C1 segment of cervical spinal cord (tissue), 14 donors: ENCODE measurements at places on chromosomes 16 and 17.

DNA sequence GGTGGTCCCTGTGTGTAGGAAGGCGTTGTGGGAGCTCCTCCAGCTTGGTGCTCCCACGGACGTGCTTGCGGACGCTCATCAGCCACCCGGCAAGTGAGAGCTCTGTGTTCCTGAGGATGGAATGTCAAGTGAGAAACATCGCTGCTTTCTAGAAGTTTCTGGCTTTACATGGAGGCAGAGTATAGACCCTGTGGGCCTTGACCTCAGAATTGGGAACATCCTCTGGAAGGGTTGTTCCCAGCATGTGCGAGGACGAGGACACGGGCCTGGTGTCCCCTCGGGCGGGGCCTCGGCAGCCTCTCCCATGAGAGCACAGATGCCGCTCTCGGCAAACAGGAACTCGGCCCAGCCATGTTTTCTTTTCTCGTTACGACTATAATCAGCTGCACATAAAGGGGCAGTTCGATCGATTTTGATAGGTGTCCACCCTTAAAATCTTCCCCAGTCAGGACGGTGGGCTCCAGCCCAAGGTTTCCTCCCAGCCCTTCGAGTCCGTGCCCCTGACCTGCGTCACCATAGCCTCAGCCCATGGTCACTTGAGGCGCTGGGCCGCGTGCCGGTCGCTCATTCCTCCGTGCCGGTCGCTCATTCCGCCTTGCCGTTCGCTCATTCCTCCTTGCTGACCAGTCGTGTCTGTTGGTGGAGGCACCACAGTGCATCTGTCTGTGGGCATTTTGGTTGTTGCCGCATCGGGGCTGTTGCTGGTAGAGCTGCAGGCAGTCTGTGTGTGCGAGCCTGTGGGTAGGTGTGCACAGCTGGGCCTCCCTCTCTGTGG lies 91.3 kb upstream of the ZNF750 start:
- DNase-seq, result no peak

DNA sequence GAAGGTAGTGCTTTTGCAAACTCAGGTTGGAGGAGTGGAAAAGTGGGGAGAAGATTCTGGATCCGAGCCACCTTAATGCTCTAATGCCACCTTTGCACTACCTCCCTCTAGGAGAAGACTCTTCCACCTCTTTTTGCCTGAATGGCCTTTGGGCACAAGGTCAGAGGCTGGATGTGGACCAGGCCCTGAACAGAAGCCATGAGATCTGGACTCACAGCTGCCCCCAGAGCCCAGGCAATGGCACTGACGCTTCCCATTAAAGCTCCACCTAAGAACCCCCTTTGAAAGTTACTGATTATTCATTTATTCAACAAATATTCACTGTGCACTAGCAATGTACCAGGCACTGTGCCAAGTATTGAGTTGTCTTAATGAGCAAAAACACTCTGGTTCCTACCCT lies 3.2 kb downstream of the SHBG start:
- DNase-seq, result no peak

DNA sequence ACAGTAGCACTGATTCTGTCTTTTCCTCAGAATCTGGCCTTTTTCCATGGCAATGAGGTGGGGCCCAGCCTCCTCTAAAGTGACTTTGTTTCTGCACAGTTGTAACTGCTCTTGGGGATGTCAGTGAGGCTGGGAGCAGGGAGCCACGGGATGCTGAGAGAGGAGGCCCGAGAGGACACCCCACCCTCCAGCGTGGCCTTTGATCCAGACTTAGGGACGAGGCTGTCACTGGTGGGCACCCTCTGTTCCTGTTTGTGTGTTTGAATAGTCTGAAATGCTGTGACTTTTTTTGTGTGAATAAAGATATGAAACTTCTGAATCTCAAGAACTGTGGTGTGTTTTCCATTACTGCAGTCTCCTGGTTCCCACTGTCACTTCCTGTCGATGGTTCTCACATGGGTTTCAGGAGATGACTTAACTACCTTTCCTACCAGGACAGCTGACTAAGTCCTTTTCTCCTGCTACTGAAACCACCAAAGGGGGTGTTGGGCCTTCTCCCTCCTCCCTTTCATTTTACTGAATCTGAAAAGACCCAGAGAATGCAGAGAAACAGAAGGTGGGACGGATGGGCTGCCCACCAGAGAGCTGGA lies 18.6 kb downstream of the KCTD2 start:
- no peak for DNase-seq

DNA sequence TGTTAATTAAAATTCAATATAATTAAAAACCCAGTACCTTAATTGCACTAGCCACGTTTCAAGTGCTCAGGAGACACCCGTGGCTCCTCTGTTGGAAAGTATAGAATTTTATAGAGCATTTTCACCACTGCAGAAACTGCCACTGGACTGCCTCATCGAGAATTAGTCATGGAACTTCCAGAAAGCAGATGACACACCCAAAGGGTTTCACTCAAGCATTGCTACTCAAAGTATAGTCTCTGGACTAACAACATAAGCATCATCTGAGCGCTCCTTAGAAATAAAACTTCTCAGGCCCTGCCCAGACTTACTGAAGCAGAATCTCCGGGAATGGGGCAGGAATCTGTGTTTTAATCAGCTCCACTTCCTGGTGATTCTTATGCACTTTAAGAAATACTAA lies 63.5 kb upstream of the GPR139 start:
- DNase-seq, result no peak

GRCh38 chr17:57210224-57210553 lies 46.1 kb upstream of the MSI2 start:
- DNase-seq, result no peak

DNA sequence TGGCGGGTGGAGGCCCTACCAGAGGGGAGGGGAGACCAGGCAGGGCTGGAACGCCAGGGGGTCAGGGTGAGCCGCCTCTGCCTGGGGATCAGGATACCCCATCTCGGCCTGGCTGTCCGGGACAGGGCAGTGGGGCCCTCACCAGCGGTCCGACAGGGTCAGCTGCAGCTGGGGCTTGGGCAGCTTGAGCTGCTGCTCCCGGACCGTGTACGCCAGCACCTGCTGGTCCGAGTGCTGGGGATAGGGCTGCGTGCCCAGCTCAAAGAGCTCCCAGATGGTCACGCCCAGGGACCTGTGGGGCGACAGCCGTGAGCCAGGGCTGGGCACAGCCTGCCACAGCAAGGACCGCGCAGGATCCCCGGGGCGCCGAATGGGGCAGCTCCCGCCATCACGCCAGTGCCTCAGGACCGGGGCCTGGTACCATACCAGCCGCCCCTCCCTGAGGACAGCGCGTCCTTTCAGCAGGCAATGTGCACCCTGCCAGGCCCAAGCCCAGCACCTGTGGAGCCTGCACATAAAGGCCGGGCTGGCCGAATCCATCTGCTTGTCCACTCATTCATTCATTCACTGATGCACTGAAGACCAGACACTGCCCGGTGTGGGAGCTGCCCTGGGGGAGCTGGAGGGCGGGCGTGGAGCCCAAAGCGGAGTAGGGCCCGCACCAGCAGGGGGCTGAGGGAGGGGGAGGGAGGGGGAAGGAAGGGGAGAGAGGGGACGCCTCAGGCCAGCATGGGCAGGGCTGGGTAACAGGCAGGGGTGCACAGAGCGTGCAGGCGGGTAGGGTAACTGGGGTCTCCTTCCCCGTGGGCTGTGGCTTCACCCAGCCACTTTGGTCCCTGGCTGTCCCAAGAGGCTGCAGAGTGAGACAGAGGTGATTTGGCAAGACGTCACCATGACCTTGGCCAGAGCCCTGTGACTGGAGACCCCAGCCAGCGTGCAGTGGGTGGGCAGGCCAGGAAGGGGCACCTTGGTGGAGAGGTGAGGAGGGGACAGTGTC lies 42.0 kb upstream of the PVALEF start:
- DNase-seq, result peak; percentile 51

- DNase-seq, result no peak
These were observed 34.0 kb downstream of the RAB11FIP4 start for GRCh38 chr17:31425282-31426040.

- no peak for DNase-seq
These were observed 5.7 kb downstream of the ZNF319 start for GRCh38 chr16:57994778-57995177.

GRCh38 chr16:85422196-85422631 lies 190.9 kb upstream of the GSE1 start:
- DNase-seq, result no peak

DNA sequence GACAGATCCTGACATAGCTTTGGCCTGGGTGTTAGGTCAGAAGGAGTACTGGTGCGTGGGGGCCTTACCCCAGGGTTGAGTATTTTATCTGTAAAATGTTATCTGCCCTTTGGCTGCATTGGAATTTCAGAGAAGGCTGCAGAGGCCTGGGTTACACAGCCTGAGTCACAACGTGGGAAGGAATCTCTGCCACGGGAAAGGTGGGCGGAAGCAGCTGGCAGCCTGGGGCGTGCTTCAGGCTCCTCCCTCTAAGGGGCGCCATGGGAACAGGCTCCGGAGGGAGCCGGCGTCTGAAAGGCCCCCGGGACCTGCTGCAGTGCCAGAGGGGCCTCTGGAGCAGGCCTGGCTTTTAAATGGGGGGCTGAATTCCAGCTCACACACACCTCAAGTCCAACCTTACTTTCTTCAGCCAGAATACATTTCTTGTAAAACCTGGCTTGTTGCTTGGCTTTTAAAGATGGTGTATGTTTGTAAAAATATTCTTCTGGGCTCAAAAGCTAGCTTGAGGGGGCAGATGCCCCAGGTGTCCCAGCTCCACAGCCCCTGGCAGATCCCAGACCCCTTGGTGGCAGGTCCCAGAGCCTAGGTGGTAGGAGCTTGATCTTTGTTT lies 142.2 kb downstream of the RAB11FIP4 start:
- DNase-seq, result no peak
